ENCODE measurements at places on chromosomes 2 and 18.

- no peak for DNase-seq
Measured at GRCh38 chr2:232310121-232310520, 68.4 kb upstream of the ALPP start.

DNA sequence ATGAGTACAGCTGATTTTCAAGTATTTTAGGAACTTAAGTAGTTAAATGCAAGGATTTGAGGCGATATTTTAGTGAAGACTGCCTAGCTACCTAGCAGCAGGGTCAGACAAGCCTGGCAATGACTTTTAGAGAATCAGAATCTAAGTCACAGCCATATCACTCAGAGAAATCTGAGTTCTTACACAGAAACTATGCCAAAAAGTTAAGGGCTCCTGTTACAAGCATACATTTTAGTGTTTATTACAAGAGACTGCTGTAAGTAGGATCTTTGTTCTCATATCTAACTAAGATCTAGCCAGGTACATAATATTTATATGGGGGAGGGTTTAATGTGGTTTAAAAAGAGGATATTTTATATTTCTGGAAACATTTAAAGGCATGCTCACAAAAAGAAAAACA lies 37.5 kb downstream of the MAP4K3 start:
- no peak for DNase-seq

DNA sequence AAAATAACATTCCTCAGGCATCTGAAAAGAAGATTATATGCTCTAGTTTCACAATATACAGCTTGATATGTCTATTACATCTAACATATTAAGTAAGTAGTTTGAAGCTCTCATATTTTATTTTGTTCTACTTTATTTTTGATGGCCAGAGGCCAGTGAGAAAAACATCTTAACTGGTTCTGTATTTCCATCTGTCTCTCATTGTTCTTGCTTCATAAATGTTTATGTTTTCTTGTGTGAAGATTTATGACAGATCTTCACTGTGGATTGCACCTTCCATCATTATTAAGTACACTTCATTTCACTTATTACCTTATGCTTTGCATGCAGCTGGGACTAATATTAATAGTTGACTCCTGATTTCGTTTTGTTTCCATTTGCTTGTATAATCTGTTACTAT lies 511.2 kb downstream of the TSN start:
- DNase-seq = no peak

DNA sequence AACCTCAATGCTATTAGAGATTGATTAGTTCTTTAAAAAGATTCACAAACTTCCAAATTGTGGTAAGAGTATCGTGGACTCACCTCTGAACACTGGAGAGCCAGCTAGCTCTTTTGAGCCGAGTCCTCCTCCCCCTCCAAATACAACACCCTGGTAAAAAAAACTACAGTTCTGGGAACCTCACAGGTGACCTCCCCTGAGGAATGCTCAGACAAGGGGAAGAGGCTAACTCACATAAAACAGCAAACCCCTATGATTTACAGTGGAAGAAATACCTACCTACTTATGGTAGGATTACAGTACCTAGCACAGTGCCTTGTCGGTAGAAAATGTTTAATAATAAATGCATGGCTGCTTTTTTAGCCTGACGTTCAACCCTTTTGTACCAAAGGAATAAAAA lies 8.4 kb downstream of the ZNF24 start:
- no peak for DNase-seq
